ENCODE measurements at places on chromosomes 3 and 15.

DNA sequence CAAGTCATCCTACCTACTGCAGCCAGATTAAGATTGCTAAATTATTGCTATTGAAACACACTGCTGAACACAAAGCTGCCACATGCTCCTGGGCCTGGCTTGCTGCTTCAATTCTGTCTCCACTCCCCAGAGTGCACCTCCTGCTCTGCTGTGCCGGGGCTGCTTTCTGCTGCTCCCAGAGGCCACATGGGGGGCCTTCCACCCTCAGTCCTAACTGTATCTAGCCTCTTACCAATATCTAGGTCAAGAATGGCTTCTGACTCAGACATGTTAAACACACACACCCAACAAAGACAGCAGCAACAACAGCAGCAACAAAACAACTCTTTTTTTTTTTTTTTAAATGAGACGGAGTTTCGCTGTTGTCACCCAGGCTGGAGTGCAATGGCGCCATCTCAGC lies 33.0 kb downstream of the MYZAP start:
- no peak for DNase-seq

GRCh38 chr3:39135170-39135805 lies 18.1 kb downstream of the CSRNP1 start:
- DNase-seq, result no peak

DNA sequence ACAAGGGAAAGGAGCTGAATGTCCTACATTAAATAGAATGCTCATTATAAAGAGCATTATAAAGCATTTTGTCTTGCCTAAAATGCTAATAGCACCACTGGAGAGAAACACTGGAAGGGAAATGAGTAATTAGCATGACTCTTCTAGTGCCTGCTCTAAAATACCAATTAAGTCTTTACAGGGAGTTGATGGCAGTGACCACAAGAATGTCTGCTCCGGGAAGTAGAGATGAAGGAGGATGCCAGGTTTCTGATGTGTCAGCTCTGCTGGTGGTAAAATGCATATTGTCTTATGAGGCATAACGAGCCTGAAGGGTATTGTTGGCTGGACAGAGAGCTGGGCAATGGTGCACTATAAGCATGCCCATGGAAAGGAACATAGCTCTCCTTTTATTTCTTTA lies 49.5 kb downstream of the MYLK start:
- DNase-seq, result no peak

DNA sequence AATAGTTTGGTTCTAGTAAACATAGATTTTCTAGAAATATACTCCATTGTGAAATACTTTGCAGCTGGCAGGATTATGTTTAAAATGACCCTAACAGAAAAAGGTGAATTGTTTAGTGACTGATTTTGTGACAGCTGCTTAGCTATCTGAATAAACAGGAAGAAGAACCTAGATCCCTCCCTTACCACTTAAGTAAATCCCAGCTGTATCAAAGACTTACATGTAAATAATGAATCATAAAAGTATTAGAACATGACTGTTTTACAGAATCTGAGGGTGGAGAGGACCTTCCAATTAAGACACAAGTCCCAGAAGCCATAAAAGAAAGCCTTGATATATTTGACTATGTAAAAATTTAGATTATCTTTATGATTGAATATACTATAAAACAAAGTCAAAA lies 15.9 kb downstream of the SLC49A4 start:
- DNase-seq, result no peak

- no peak for DNase-seq
These were observed 261.5 kb upstream of the COL8A1 start for GRCh38 chr3:99376926-99377325.

DNA sequence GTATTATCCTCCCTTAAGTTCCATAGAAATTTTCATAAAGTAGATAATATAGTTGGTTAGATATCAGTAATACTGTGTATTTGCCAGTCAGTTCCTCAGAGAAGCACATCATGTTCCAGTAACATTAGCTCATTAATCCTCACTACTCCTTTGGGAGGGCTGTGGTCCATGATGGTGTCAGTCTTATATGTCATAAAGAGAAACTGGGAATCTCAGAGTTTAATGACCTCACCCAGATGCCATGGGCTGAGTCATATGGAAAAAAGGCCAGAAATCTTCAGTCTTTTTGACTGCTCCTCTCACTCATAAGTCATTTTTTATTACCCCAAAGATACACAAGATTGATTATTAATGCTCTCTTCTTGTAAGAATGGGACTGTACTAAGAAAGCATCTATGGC lies 188.6 kb downstream of the CHL1 start:
- DNase-seq, result no peak

GRCh38 chr3:146884296-146884695 lies 279.1 kb upstream of the PLSCR5 start:
- no peak for DNase-seq

GRCh38 chr3:94394885-94395284 lies 332.0 kb downstream of the NSUN3 start:
- no peak for DNase-seq

- DNase-seq, result no peak
These were observed 57.9 kb downstream of the ITGB5 start for GRCh38 chr3:124829178-124829818.

- DNase-seq, result no peak
These were observed 84.5 kb upstream of the PLXND1 start for GRCh38 chr3:129690963-129691362.

DNA sequence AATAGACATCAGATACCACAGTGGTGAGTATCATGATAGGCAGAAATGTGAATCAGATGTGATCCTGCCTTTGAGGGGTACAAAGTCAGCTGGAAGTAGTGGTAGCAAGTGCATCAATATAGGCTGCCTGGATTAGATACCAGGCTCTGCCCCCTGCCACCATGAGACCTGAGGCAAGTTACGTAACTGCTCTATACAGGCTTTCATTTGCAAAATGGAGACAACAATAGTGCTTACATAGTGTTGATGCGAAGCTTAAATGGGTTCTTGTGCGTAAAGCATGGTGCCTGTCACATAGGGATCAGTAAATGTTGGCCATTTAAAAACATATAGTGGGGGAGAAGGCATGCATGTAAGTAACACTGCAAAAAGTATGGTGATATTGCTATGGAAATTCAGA lies 158.0 kb downstream of the RYR3 start:
- no peak for DNase-seq

DNA sequence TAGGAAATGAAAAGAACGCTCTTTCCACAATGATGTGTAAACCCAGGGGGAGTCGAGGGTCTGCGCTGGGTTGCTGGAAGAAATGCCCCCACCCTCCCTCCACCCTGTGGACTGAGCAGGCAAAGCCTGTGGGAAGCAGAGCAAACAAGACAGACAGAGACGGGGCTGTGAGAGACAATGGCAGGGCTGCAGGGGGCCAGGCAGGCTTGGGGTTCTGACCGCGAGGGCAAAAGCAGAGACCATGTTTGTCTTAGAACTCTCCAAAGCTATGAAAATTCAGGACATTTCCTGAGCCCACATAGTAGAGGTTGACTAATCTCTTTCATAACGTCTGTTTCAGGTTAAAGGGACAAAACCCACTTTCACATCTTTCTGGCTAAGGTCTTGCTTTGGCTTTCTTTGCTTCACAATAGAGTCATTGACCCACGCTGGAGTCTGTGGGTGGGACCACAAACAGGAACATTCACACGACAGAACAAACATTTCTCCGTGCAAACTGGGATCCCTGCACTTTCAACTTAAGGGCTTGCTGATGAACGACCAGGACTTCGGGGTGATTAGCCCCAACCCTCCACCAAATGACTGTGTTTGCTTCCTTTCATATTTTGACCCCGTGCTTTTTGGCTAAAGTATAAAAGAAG lies 156.0 kb upstream of the TPM1 start:
- DNase-seq, result no peak

- no peak for DNase-seq
These were observed 39.4 kb upstream of the IDH2 start for GRCh38 chr15:90141646-90142045.

- no peak for DNase-seq
These were observed 156.7 kb downstream of the DIPK2A start for GRCh38 chr3:144128108-144128892.

GRCh38 chr3:189108067-189108466 lies 63.7 kb upstream of the TPRG1 start:
- no peak for DNase-seq

GRCh38 chr3:162641907-162642306 lies 1145.3 kb downstream of the OTOL1 start:
- DNase-seq, result no peak

GRCh38 chr15:51731549-51732267 lies 5.7 kb downstream of the LYSMD2 start:
- DNase-seq, result peak; percentile 51

DNA sequence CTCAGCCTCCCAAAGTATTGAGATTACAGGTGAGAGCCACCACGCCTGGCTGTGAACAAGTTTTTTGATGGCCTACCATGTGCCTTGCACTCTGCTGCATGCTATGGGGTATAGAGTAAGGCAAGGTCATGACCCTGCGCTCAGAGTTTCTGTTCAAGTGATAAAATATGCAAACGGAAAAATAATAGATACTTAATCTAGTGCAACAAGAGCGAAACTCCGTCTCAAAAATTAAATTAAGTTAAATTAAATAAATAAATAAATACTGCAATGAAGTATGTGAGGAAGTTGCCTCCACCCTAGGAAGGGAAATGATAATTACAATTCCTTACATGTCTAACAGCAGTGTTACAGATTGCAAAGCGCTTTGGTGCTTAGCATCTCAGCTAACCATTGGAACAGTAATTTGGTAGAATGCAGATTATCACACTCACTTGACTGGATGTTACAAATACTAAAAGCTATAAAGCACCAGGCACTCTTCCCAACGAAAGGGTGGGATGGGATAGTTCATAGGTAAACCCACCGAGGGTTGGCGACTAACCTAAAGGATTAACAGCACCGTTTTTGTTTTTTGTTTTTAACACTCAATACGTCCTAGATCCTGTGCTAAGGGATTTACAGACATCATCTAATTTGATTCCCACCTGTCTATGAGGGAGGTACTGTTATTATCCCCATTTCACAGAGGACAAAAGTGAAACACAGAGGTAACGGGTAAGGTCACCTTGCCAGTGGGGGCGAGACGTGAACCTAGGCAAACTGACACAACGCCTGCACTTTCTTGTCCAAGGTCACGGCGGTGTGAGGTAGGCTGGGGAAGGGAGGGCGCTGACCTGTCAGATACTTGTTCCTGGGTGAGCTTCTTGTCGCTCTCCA lies 793 bp upstream of the FANCD2 start:
- DNase-seq, result no peak

DNA sequence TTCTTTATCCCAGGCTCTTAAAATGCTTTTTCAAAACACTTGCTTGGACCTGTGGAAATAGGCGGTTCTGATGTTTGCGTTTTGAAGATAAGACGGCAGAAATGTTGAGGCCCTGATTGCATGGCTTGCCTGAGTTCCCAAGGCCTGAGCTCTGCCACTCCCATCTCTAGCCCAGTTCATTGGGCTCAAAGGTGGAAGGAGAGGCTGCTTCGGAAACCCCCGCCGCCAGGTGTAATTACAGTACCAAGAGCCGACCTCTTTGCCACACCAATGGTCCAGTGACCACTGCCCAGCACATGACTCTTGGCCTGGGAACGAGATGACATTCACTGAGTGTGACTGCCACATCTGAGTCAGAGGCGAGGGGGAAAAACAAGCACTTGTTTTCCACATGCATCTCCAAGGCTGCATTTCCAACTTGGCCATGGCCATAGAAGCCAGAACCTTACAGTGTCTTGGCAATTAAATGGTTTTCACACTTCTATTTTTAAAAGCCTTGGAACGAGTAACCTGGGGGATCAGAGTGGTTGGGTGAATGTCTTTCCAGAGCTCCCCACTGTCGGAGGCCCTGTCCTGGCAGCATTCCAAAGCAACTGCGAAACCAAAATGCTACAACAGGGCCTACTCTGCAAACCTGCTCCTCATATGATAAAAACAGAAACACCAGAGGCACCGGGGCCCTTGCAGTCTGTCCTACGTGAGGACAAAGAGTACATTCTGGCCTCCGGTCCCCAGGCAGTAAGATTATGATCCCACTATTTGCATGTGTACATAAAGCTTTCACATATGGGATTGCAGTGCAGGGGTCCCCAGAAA lies 63.8 kb upstream of the CGNL1 start:
- no peak for DNase-seq

DNA sequence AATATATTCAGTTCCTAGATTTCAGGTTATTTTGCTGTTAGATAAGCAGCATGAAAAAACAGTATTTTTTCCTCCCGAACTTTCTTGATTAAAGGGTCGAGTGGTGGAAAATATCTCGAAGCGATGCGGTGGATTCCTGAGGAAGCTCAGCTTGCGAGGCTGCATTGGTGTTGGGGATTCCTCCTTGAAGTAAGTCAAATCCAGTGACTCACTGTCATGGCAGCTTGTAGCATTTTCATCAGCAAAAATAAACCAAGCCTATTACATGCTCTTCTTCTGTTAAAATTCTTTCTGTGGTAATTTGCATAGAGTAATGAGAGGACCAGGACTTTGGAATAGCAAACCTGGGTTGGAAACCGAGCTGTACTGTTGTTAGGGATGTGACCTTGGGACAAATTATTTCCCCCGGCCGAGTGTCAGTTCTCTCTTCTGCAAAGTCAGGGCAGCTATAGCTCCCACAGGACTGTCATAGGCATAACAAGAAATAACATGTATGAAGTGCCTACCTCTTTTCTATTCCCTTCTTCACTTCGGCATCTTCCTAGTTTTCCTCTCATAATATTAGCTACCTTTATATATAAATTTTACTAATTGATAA lies 75.6 kb downstream of the UBP1 start:
- no peak for DNase-seq

DNA sequence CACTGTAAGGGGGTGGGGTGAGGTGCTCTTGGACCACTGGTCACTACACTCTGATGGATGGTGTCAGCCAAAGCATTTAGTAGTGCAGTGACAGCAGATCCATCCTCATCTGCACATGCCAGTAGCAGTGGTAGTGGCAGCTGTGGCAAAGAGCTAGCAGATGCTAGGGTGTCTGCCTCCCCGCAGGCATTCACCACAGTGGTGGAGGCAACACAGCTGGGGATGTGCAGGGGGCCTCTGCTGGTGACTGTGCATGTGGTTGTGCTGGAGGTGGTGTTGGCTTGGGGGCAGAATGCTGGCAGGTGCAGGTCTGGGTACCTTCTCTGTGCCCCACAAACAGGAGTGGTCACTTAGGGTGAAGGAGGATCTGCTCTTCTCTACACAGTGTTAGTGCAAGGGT lies 19.4 kb upstream of the DCUN1D1 start:
- DNase-seq, result no peak

DNA sequence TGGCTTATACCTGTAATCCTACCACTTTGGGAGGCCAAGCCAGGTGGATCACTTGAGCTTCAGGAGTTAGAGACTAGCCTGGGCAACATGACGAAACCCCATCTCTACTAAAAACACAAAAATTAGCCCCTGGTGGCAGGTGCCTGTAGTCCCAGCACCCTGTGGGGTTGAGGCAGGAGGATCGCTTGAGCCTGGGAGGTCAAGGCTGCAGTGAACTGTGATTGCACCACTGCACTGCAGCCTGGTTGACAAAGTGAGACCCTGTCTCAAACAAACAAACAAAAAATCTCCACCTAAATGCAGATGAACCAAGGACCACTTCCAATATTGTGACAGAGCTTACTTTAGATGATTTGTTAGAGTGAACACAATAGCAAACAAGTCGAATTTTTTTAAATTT lies 53.7 kb downstream of the TP53BP1 start:
- DNase-seq, result no peak

Data from CD4-positive, alpha-beta T cell treated with Interleukin-6 at 100 ng/mL for 8 hours (primary cell).